ENCODE measurements at places on chromosomes 6 and 20.

GRCh38 chr20:711576-711975 is 36.0 kb upstream of the SCRT2 start:
- no peak for DNase-seq

DNA sequence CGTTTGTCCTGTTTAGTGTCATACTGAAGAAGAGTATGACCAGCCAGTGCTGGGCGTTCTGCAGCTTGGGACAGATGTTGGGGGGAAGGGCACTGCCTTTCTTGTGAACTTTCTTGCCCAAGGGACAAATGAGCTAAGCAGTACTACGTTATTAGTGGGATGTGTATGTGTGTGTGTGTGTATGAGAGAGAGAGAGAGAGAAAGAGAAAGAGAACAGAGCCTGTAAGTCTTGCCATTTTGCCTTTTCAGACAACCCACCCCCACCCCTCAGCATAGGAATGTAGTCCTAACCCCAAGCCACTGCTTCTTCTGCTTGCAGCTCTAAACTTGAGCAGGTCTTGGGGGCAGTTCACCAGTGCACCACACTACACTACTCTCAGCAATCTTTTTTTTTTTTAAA is 45.5 kb downstream of the E2F3 start:
- no peak for DNase-seq

DNA sequence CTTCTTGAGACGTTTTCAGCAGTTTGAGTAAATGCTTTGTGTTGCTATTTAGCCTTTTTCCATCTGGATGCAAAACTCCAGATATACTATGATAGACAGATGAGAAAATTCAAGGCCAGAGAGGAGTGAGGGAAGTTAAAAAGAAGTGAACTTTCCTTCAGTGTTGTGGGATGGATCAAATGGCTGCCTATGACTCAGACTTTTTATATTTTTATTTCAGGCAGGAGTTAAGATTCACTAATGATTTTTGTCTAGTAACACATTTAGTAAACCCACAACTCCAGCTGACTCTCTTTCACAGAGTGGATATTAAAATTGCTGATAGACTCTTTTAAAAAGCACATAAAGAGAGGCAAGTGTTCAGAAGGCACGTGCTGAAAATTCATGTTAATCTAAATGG is 23.2 kb upstream of the PTCHD4 start:
- no peak for DNase-seq

GRCh38 chr6:160972111-160972510 is 19.5 kb upstream of the MAP3K4 start:
- DNase-seq = no peak

- DNase-seq = no peak
Observed at GRCh38 chr6:101396548-101397173, 3.2 kb downstream of the GRIK2 start.

DNA sequence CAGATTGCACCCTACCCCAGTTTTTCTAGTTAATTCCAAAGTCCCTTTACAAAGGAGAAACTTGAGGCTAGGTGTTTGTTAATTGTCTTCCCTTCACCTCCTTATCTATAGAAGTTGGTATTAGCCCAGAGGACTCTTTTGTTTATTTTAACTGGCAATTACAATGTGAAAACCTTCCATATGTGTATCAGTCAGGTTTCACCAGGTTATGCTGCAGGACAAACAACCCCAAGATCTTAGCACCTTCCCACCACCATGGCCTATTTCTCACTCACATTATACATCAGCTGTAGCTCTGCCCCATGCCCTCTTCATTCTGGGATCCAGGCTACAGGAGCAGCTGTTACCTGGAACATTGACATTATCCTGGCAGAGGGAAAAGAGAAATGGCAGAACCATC is 31.1 kb downstream of the SNHG17 start:
- DNase-seq = no peak

GRCh38 chr6:39543950-39544349 is 181.3 kb downstream of the KIF6 start:
- DNase-seq = no peak

DNA sequence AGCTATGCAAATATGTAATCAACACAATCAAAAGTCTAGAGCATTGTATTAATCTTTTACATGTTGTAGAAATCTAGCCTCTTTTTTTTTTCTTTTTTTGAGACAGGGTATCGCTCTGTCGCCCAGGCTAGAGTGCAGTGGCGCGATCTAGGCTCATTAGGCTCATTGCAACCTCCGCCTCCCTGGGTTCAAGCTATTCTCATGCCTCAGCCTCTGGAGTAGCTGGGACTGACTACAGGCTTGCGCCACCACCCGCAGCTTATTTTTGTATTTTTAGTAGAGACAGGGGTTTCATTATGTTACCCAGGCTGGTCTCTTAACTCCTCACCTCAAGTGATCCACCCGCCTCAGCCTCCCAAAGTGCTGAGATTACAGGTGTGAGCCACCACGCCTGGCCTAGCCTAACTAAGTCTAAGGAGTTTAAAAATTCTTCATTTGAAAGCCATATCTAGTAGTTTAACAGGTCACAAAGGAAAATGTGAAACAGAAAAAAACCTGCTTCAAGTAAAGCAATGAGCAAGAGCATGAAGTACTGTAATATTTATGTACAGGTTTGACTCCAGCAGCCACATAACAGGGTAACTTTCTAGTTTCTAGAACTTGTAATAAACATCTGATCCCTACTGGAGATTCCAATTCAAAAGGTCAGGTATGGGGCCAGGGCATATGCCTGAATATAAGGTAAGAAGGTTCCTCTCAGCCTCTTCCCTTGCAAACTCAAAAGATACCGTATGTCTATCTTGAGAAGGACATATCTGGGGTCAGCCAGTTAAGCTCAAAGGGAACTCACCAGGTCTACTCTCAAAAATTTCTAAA is 4.4 kb downstream of the CPNE1 start:
- DNase-seq = no peak

GRCh38 chr6:108113557-108114519 is 39.3 kb upstream of the OSTM1 start:
- DNase-seq = no peak

- DNase-seq = no peak
Observed at GRCh38 chr6:75329703-75330102, 45.1 kb upstream of the TMEM30A start.

GRCh38 chr6:109183109-109183650 is 87.9 kb downstream of the CEP57L1 start:
- DNase-seq = no peak

DNA sequence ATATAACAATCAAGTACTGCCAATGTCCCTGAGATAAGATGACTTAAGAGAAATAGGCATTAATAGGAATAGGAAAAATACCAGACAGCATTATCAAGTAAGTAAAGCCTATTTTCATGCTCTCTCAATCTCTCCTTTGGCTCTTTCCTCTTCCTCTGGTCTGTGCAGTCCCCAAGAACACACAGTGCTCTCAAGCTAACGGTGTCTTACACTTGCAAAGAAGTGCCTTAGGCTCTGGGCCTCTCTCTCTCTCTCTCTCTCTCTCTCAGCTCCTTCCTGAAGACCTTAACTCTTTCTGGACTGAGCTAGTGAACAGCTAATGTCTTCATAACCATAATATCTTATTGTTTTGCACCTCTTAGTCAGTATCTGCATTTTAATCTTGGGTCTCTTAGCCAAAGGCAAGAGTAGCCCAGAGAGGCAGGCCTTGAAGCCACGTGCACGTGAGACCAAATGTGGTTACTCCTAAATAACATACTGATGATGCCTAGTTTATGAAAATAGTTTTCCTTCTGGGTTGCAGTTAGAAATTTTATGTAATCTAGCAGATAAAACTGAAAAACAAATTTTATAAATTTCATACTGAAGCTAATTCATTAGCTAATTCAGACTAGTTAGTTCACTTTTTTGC is 70.8 kb downstream of the TPD52L1 start:
- DNase-seq = no peak

- DNase-seq = no peak
Observed at GRCh38 chr6:22099231-22099630, 197.6 kb downstream of the PRL start.

GRCh38 chr6:52992980-52993920 is 1.8 kb downstream of the GSTA4 start:
- no peak for DNase-seq

DNA sequence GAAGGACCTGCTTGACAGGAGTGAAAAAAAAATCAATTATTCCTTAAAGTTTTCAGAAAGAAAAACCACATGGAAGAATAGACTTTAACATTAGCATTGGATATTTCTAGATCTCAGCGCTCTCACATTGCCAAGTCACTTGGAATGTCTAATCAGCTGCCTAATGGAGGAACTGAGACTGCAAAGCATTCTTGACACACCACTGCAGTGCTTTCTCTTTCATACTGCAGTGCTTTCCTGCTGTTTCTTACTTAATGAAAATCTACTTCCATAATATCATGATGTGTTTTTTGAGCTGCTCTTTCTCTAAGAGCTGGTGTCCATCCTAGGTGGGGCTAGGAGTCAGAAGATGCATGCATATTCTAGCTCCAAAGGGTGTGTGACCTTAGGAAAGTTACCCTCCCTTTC is 20.4 kb upstream of the MCM3 start:
- DNase-seq = no peak

GRCh38 chr6:151680846-151681432 is 126.5 kb upstream of the ESR1 start:
- no peak for DNase-seq

GRCh38 chr20:63117151-63117550 is 98.8 kb downstream of the YTHDF1 start:
- DNase-seq = no peak

GRCh38 chr6:17291778-17292177 is 10.6 kb downstream of the RBM24 start:
- no peak for DNase-seq

GRCh38 chr6:110748453-110748852 is 66.8 kb downstream of the CDK19 start:
- DNase-seq = no peak

DNA sequence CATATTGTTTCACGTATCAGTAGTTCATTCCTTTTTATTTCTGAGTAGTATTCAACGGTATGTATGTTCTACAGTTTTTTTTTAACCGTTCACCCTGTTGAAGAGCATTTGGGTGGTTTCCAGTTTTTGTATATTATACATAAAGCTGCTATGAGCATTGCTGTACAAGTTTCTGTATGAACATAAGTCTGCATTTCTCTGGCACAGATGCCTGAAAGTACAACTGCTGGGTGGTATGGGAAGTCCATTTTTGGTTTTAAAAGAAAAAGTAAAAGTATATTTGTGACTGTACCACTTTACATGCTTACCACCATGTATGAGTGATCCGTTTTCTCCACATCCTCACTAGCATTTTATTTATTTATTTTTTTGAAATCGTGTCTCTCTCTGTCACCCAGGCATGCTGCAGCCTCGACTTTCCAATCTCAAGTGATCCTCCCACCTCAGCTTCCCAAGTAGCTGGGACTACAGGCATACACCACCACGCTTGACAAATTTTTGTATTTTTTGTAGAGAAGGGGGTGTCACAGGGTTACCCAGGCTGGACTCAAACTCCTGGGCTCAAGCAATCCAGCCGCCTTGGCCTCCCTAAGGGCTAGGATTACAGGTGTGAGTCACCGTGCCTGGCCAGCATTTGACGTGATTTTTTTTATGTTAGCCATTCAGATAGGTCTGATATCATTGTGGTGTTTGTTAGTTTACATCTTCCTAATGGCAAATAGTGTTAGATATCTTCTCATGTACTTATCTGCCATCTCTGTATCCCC is 11.0 kb upstream of the SIM1 start:
- no peak for DNase-seq

Measured in activated CD4-positive, alpha-beta T cell treated with anti-CD3 and anti-CD28 coated beads, Interleukin-2, amount 50 U/mL, for 24 hours (primary cell).